Panc1 (cell line): ENCODE measurements at places on chromosomes 5 and 9.

DNA sequence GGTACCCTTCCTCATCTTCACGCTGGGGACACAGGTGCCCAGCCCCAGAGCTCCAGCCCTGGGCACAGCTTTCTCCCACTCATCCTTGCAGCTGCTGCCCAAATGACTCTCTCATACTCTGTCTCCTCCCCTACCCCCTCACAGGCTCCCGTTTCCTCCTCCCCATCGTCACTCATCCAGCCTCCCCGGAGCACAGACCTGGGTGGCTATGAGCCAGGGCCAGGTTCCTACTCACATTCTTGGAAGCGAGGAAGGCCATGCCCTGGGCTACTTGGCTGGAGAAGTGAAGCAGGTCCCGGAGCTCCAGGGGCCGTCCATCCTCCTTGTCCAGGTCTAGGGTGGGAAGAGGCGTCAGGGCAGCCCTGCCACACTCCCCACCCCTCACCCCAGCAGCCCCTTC is 29.3 kb downstream of the CSF1R start:
- DNase-seq = no peak

- DNase-seq = no peak
These were observed 498.1 kb downstream of the TLE1 start for GRCh38 chr9:81191222-81191621.

- DNase-seq = no peak
These were observed 543 bp downstream of the ST8SIA4 start for GRCh38 chr5:100902440-100903038.

- no peak for DNase-seq
These were observed 3.4 kb upstream of the CCIN start for GRCh38 chr9:36165826-36166167.

- DNase-seq = no peak
These were observed 23.4 kb downstream of the SARDH start for GRCh38 chr9:133714606-133715294.

DNA sequence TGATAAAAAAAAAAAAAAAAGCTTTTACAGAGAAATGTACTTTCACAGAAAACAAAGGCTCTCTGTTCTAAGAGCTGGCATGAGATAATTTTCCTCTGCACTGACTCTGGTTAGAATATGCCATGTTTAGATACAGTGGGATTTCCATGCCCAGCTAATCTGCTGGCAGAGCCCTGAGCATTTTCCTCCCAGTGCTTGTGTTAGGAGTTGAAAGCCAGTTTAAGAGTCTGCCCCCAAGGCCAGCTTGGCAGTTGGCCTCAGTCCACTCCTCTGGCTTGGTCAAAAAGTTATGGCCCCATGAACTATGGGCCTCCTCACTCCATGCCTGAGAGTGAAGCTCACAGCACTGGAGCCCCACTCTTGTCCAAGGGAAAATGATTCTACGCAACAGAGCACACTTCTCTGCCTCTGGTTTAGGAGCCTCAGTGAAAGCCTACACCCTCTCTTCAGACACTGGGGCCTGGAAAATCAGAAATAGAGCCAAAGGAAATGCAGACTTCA is 21.9 kb downstream of the MOCS2 start:
- no peak for DNase-seq

- no peak for DNase-seq
These were observed 3.6 kb upstream of the PITX1 start for GRCh38 chr5:135037519-135038204.

DNA sequence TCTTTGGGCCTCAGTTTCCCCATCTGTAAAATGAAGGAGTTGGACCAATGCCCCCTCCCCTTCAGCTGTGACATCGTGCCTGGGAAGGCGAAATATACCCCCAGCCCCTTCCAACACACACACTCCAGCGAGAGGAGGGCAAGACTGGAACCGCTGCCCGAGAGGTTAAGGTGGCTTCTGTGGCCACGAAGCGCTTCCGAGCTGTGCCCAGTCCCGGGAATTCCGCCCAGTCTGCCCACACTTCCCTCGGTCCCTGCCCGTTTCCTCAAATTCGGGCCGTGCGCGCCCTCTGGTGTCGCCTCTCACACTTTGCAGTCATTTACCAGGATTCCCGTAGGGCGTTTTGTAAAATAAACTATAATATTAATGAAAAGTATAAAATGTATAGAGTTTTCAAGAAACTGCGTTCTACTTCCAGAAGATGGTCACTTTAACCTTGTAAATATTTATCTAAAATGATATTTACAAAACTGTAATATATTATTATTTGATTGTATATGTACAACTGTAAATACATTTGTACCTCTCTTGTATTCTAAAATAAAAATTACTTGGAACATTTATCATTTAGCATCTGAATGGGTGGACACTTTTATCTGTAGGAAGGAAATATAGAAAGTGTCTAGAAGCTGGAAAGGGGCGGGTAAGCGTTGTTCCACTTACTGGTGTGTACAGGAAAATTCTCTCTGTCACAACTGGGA is 11.0 kb upstream of the EXOSC2 start:
- no peak for DNase-seq

- no peak for DNase-seq
These were observed 193.6 kb upstream of the VCAN start for GRCh38 chr5:83277953-83278352.

DNA sequence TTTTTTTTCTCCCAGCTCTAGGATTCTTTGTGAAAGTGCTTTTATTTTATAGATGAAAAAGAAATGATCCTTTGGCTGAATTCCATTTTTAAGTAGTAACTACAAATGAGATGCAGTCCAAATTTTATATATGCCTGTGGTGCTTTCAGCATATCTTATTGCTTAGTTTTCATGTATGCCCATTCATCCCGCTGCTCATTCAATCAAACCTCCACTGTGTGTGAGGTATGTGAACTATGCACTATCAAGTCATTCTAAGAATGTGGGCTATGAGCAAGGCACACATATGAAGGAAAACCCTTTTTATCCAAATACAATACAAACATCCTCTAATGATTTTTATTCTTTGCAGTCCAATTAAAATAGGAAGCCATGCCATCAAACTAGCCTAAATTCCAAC is 1069.1 kb upstream of the DMAC1 start:
- no peak for DNase-seq

DNA sequence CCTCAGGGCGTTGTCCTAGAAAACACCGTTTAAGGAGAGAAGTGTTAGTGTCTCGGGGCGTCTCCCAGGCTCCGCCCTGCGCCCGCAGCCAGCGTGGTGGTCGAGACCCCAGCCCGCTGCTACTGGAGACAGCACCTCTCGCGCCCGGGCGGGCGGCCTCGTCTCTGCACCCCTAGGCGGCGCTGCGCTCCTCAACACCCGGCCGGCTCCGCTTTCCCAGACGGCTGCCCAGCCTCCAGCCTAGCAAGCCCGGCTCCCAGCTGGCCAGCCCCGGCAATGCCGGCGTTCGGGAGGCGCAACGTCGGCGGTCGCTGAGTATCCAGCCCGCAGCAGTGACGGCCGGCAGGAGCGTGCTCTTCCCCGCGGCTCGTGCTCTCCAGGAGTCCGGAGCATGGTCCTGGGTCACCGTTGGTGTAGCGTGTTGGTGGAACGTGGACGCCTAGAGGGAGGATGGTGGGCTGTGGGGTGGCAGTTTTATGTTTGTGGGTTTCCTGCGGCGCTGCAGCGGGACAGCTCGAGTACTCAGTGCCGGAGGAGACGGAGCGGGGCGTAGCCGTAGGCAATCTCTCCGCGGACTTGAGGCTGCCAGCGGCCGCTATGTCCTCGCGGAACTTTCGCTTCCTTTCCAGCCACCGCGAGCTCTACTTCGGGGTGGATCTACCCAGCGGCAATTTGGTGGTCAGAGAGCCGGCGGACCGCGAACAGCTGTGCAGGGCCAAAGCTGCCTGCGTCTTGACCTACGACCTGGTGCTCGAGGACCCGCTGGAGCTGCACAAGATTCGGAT is 536 bp downstream of the PCDHAC1 start:
- no peak for DNase-seq

GRCh38 chr9:91349115-91349555 is 12.6 kb downstream of the AUH start:
- DNase-seq = no peak

- DNase-seq = no peak
These were observed 5.9 kb upstream of the LCN1 start for GRCh38 chr9:135515083-135515951.

GRCh38 chr5:80116465-80116864 is 81.3 kb downstream of the THBS4 start:
- DNase-seq = no peak

DNA sequence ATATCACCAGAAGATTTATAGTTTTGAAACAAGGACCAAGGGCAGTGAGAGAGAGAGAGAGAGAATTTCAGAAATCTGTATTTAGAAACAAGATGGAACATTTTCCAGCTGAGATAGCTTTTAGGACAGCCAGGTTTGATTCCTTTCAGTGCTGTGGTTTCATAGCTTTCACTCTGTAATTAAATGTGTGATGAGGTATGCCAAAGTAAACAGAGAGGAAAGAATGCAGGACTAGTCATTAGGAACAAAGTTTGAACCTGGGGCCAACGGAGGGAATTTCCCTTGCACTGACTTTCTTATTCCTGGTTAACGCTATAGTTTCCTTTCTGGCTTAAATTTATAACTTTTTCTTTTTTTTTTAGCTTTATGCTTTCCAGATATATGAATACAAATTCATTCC is 10.0 kb upstream of the CCL28 start:
- peak; percentile 30 for DNase-seq

DNA sequence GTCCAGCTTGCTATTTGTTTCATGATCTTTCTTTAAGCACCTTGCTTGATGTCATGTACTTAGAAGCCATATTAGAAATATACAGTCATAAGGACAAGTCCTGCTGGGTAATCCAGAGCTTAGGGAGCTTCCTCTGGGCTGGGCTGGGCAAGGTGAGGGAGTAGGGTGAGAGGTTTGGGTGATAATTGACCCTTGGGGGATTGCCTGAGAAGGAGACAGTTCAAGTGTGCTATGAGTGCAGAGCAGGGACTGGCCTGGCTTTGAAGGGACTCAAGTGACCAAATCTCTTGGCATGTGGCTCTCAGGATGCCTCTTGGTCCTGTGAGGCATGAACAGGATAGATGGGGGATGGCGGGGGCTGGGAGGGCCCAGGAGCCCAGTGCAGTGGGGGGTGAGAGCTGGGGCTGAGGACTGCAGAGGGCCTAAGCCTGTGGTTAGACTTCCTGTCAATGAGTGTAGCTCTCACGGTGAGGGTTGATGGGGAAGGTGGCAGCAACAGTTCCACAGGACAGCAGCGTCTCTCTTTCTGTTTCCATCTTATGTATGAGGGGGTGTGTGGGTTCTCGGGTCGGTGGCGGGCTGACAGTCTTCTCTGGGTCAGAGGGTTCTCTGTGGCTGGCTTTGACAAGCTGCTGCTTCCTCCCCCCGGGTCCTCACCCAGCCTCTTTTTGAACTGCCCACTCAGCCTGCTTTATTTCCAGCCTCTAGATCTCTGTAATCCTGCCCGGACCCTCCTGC is 53.5 kb downstream of the RGS3 start:
- no peak for DNase-seq

DNA sequence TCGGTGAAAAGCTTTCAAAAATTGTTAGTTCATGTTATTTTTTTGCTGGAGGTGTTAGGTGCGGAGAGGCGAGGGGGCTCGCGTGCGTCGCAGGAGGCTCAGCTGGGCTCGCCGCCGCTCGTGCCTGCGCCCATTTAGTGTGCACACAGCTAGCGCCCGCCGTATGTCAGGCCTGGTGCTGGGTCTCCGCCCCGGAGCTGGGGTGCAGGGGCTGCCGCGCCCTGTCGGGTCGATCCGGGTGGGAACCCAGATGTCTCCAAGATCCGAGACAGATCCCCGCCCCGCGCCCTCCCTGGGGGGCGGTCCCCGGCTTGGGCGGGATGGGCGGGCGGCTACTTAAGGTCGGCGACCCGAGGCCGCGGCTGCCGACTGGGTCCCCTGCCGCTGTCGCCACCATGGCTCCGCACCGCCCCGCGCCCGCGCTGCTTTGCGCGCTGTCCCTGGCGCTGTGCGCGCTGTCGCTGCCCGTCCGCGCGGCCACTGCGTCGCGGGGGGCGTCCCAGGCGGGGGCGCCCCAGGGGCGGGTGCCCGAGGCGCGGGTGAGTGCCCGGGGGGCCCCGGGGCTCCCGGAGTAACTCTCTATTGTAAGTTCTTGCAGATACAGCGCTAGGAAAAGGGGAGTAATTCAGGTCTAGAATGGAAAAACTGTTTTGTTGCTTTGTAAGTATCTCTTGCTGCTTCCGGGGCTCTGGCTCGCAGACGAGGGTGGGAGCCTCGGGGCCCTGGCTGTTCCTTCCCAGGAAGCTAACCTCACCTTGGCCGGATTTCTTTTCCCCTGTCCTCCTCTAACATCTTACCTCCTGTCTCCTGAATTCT is 31.7 kb downstream of the GSN start:
- DNase-seq = no peak

DNA sequence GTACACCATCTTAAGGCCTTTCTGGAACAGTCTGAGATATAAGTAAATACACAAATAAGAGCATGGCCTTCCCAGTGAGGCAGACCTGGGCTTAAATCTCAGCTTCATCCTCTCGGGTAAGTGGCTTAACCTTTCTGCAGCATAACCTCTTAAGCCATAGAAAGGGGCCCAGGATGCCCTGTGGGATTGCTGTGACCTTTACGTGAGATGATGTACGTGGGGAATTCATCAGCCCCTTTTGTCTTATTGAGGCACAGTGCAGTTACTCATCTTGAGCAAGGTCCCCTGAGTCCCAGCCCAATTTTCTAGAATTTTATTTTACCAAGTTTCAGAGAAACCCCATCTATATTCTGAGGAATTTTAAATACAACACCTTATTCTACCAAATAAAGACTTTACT is 92.2 kb downstream of the PDE8B start:
- no peak for DNase-seq

GRCh38 chr5:148801682-148802276 is 24.6 kb upstream of the ADRB2 start:
- no peak for DNase-seq

DNA sequence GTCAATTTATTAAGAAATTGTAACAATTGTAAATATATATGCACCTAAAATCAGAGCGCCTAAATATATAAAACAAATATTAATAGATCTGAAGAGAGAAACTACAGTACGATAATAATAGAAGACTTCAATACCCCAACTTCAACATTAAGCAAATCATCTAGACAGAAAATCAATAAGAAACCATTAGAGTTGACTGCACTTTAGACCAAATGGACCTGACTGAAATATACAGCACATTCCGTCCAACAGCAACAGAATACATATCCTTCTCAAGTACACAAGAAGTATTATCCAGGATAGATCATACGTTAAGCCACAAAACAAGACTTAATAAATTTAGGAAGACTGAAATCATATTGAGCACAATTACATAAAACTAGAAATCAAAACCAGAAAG is 208.7 kb downstream of the MED10 start:
- DNase-seq = no peak

DNA sequence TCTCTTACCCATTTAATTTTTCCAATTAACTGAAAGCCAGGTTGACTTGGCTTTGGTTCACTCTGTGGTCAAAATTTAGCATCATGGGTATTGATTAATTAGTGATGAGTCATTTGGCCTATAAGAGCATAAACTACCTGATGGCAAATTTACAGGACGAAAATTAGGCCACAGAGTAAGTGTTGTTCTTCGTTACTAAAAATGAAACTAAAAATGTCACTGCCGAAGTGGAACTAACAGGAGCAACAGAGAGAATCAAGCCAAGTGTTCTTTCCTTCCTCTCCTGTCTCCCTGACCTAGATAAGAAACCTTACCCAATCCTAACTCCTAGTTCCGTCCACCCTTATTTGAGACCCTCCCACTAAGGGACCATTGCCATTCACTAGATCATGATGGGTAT is 176.9 kb downstream of the RAB3C start:
- no peak for DNase-seq

GRCh38 chr9:8514760-8515159 is 715.2 kb upstream of the DMAC1 start:
- no peak for DNase-seq
